Uterus (tissue), 4 donors: ENCODE measurements at places on chromosomes 12 and 14. TPM values are rescaled to one million over a fixed set of nuclear protein-coding genes. Genes with fewer than 3 reads are reported as not detected.

Gene AKAP6
- total RNA-seq, result 34.4 TPM

Gene GNS
- 125 TPM for total RNA-seq

Gene TPPP2
- total RNA-seq, result 0.67 TPM

Gene EML1
- total RNA-seq, result 70.9 TPM

Gene SMCO2
- not detected for total RNA-seq

Gene RAD9B
- total RNA-seq, result 8.4 TPM

Gene PAWR
- 84.1 TPM for total RNA-seq

Gene TC2N
- total RNA-seq, result 25.4 TPM

Gene HOMEZ
- total RNA-seq, result 5.1 TPM

Gene KRT1
- 0.88 TPM for total RNA-seq

Gene FBXO34
- total RNA-seq, result 20.7 TPM

Gene SYNDIG1L
- total RNA-seq, result not detected

Gene SLC25A47
- not detected for total RNA-seq

Gene ESPL1
- total RNA-seq, result not detected

Gene ALDH1L2
- 1.2 TPM for total RNA-seq
